Stimulated activated CD4-positive, alpha-beta T cell treated with anti-CD3 and anti-CD28 coated beads, Interleukin-1b, Interleukin-23, amount 100 ng/mL, for 1 hour (primary cell): ENCODE measurements at places on chromosomes 2 and 18.

GRCh38 chr2:100422320-100423055 lies 5.0 kb upstream of the CHST10 start:
- no peak for DNase-seq

DNA sequence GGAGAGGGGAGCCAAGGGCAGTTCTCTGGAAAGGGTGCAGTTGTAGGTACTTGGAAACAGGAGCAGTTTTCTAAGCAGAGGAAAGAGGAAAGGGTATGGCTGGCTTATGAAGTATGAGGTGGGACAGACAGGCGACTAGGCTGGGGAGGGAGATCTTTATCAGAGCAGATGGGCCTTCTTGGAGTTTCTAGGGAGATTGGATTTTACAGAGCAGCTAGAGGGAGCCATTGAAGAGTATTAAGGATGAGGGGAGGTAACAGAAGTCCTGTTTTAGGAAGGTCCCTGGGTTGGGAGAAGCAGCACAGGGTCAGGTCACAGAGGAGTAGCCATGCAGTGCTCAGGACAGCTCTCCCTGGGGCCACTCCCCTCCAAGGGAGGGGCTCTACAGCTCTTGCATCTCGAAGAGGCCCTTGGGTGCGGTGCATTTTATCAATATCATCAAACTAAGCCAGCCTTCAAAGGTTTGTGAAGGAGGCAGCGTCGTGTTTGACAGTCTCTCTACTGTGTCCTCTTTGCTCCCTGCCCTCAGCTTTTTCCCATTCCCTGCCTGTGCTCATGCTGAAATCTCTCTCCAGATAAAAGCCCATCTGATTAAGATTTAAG lies 154.3 kb downstream of the SETBP1 start:
- no peak for DNase-seq

GRCh38 chr2:160389875-160390274 lies 103.7 kb downstream of the RBMS1 start:
- no peak for DNase-seq

DNA sequence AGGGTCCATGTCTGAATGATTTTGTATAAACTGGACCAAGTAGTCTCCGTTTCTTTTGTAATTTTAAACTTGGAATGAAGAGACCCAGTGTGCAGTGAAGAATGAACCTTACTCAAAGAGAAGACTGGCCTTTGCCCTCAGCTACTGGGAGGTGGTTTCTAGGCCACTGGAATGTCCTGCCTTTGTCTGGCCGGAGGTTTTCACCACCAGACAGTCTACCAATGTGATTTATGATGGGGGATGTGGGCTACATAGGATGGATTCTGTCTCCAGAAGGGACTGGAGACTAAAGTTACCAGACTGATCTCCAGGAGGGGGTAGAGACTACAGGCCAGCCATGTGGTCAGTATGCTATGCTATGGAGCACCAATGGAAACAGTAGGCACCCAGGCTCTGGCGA lies 42.8 kb upstream of the RAB31 start:
- DNase-seq = no peak

DNA sequence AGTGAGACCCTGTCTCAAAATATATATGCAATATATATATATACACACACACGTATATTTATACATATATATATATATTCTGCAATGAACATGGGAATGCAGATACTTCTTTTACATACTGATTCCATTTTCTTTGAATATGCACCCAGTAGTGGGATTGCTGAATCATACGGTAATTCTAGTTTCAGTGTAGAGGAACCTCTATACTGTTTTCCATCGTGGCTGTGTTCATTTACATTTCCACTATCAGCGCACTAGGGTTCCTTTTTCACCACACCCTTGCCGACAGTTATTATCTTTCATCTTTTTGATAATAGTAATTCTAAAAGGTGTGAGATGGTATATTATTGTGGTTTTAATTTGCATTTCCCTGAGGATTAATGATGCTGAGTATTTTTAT lies 52.3 kb upstream of the SLC39A10 start:
- no peak for DNase-seq

GRCh38 chr2:201618744-201619662 lies 24.3 kb downstream of the TMEM237 start:
- DNase-seq = no peak
